ENCODE measurements at places on chromosomes 2 and 18.
A peak's percentile ranks its signal among the peaks of the same experiment; 100 is the strongest.

DNA sequence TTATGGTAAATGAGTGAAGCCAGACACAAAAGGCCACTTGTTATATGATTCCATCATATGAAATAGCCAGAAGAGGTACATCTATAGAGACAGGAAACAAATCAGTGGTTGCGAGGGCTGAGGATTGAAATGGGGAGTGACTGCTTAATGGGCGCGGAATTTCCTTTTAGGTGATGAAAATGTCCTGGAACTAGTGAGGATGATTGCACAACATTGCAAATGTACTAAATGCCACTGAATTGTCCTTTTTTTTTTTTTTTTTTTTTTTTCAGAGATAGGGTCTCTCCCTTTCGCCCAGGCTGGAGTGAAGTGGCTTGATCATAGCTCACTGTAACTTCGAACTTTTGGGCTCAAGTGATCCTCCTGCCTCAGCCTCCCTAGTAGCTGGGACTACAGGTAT, 15.3 kb upstream of the GAREM2 start:
- no peak for DNase-seq

DNA sequence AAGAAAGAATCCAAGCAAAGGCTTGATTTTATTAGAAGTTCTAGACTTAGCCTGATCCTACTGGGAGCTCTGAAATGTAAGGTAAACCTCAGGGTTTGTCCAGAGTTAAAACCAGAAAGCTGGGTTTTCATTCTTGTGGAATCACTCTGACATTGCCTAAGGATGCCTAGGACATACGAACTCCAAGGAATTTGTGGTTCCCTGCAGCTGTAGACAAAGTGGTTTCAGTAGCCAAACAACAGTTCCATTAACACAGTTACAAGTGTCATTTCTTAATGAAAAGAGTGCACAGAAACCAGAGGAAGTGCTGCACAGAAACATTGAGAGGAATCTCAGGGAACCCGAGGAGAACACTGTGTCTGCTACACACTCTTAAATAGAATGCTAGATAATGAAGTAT, 221.4 kb upstream of the ST6GAL2 start:
- no peak for DNase-seq

DNA sequence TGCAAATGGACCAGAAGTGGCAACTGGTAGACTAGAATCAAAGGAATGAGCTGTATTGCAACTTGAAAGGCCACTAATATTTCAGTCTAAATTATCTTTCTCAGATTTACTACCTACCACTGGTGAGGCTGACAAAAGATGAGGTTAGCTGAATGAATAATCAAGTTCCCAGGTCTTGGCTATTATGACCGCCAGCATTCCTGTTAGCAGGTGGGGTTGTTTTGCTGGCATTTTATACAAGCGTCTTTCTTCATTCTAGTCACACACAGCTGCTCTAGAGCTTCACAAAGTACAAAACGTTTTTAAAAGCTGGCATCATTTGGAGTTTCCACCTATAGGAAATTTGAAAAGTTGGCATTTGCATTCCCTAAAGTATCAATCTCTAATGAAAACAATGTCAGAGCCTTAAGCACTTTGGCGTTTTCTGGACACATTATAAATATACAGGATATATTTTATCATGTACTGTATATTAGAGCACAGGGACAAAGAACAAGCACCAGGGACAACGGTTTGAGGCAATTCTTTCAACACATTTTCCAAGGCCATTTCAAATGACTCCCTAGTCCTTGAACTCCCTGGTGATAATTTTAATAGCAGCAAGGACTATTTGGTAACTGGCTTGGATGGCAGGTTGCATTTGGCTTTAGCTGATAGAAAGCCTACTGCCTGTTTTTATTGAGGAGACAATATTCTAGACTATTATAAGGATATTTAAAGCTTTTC, 410.2 kb upstream of the CHST9 start:
- no peak for DNase-seq

DNA sequence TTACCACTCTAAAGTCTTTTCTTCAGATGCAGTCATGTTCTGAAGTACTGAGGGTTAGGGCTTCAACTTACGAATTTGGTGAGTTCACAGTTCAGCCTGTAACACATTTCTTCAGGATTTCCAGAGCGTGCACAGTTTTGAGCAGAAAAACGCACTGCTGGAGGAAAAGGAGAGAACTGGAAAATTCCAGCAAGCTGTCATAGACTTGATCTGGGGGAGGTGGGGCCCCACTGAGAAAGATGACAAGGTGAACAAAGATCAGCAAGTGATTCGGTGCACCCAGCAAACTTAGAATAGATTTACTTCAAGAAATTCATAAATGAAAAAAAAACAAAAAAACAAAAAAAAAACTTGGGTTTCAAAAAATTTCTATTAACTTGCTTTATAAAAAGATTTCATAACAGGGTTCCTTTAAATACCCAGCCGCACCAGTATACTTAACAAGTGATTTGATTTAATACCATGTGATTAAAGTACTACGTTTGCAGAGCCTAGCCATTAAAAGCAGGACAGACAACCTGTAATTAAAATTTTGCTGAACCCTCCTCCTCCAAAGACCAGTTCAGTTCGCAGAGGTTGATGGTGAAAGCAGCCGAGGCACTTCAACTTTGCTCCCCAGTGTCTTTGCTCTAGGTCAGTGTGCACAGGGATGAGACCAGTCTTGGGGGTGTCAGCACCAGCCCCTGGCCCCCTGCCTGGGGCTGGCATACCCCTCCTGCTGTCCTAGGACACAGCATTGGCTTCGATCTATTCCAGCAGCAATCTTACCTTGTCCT, 30.5 kb downstream of the CTIF start:
- DNase-seq: no peak

DNA sequence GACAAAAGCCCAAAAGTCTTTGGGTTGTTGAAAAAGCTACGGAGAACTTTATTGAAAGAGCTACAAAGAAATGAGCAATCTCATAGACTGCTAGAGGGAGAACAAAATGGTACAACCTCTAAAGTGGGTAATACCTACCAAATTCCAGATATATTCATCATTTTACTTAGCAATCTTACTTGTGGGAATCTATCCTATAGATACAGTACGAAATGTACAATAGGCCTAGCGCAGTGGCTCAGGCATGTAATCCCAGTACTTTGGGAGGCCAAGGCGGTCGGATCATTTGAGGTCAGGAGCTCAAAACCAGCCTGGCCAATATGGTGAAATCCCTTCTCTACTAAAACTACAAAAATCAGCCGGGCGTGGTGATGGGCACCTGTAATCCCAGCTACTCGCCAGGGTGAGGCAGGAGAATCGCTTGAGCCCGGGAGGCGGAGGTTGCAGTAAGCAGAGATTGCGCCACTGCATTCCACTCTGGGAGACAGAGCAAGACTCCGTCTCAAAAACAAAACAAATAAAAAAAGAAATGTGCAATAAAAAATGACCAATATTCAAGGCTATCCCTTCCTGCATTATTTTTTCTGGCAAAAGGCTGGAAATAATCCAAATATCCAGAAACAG, 10.1 kb downstream of the EXOC6B start:
- no peak for DNase-seq

DNA sequence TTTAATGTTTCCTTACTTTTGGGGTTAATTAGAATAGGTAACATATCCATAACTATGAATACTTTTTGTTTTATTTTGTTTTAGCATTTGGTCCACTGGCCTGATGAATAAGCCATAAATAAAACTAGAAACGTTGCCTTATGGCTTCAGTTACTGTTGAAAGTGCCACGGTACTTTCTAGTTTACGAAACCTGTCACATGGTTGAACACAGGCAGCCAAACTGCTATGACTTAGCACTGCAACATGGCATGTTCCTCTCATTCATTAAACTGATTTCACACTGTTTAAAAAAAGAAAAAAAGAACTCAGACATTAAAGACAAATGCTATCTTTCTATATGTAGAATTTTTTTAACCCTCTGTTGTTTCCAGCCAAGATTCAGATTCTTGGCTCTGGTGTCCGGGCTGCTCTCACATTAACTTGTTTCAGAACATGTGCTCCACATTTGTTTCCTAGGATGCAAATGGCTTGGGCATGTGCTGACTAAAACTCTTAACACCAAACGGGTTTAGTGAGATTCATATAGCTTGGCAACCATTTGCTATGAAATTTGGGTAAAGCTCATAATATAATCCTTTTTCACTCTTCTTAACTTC, 323.9 kb upstream of the RND3 start:
- peak; percentile 7 for DNase-seq

DNA sequence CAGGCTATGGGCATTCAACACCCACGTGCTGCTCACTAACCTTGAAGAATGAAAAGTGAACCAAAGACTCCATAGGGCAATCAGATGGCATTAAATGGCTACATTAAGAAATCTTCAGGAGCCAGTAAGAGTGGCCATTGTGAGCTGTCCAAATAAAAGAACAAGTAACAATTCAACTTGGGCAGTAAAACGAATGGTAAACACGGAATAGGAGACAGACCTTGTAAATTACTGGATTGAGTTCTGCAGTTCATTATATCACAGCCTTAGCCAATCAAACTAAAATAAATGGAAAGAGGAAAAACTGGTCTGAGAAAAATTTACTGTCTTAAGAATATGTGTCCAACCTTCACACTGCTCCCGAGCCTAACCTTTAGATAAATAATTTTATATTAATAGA, 306.5 kb upstream of the ZNF521 start:
- no peak for DNase-seq

DNA sequence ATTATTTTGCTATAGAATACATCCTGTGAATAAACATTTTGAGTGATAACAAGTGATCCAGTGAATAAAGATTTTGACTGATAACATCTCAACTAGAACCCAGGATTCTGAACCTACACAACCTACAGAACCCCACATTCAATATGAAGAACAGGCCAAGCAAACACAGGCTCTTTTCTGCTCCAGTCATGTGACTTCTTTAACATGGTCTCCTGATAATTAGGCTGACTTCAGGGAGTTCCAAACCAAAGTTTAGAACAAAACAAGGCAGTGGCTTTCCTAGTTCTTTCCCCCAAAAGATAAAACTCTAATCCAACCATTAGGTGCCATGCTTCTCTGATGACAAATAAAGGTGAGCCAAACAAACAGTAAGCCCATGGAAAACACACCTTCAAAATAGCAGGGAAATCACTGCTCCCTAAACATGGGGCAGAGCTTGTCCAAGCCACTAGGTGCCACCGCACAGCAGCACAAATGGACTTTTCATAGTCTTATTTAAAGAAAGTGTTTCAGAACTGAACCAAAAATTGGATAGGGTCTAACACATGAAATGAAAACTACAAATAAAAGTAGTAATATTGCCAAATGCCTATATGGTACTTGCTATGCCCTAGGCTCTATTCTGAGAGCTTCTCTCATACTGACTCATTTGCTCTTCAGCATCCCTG, 95.3 kb downstream of the EVA1A start:
- peak; percentile 45 for DNase-seq

GRCh38 chr2:233049194-233049761, 10.9 kb upstream of the INPP5D start:
- no peak for DNase-seq

DNA sequence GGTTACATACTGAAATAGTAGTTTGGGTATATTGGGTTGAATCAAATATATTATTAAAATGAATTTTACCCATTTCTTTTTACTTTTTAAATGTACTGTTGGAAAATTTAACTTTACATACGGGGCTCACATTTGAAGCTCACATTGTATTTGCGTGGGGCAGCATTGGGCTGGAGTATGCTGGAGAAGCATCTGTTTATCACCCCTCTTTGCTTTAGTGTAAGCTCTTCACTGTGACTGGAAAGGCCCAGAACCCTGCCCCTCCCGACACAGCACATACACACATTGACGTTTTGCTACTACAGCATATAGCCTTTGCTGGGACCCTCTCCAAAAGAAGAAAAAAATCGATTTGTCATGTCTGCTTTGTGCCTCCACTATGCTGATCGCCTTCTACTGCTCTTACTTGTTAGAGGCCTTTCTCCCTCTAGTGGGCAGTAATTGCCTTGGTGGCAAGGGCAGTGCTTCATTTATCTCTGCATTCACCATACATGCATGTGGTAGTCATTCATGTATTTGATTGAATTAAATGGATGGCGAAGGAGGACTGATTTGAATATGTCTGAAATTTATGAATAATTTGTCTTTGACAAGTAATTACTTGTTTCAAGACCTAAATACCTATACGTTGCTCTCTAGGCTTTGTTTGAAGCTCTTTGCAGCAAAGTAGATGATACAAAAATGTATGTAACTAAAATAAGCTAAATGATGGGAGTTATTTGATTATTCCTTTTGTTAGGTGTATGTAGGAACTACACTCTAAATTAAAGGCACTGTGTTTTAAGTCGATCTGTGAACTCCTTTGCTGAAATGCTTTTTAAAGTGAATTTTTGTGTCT, 37.4 kb downstream of the VAPA start:
- peak; percentile 60 for DNase-seq

GRCh38 chr18:75874401-75875089, 447.0 kb upstream of the SMIM21 start:
- no peak for DNase-seq

DNA sequence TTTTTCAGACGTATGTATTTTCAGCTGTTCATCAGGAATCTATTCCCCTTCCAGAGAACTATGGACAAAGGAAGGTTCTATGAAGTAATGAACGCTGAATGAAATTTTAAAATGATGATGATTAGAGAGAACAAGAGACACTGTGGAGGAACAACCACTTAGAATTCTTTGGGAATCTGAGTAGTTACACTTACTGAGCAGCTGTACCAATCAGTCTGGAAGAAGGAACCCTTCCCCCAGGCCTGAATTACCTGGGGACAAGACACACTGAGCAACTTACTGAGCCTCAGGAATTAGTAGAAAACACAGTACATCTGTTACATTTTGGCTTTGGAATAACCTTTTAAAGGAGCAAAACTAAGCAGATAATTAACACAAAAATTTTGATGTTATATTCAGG, 1.9 kb downstream of the MSTN start:
- no peak for DNase-seq

GRCh38 chr2:101329026-101329425, 20.5 kb upstream of the RNF149 start:
- DNase-seq: no peak

DNA sequence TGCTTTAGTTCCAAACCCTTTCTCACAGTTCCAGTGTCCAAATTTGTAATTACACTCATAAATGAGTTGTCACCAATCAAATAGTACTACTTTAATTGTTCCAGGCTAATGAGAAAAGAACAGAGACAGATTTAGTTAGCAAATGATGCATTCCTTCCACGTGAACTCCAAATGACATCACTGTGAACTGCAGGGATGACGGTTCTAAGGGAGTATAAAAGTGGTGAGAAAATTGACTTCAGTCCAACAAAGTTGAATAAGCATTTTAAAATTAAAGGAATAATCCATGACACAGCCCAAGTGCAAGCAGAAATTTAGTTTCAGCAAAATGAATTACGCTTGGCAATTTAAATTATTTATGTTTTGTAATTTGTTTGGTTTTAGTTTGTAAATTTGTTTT, 102.0 kb upstream of the LRATD1 start:
- DNase-seq: peak; percentile 55

GRCh38 chr2:240567137-240567871, 980 bp upstream of the RNPEPL1 start:
- DNase-seq: no peak
